ENCODE measurements at places on chromosomes 13 and 19. TPM values are rescaled to one million over a fixed set of nuclear protein-coding genes. Genes with fewer than 3 reads are reported as not detected.

GRCh38 chr13:113166266-113166665 lies 7.8 kb downstream of the PROZ start:
- H3K27ac ChIP-seq, result no peak overlapping the region
- no peaks in the 10 kb centered on the region for H3K4me1 ChIP-seq
- no peaks in the 10 kb centered on the region for H3K27me3 ChIP-seq
- H3K4me3 ChIP-seq, result no peak overlapping the region
- no peaks in the 10 kb centered on the region for H3K36me3 ChIP-seq
- DNase-seq, result no peak

- H3K4me1 ChIP-seq, result no peaks in the 10 kb centered on the region
- no peaks in the 10 kb centered on the region for H3K36me3 ChIP-seq
- H3K27ac ChIP-seq, result no peak overlapping the region
- H3K27me3 ChIP-seq, result no peaks in the 10 kb centered on the region
- DNase-seq, result no peak
Observed at GRCh38 chr19:4586245-4586644, 26.8 kb upstream of the SEMA6B start.

ZNF568 gene
- 13.1 TPM for total RNA-seq

GRCh38 chr19:10390652-10391286 lies 10.4 kb upstream of the TYK2 start:
- H3K4me1 ChIP-seq, result no peaks in the 10 kb centered on the region
- H3K4me3 ChIP-seq, result no peak overlapping the region
- H3K27me3 ChIP-seq, result no peaks in the 10 kb centered on the region
- peaks cover 11% of the 10 kb centered on the region for H3K36me3 ChIP-seq

- H3K36me3 ChIP-seq, result no peaks in the 10 kb centered on the region
- no peak for DNase-seq
- no peak overlapping the region for H3K27ac ChIP-seq
- no peaks in the 10 kb centered on the region for H3K4me1 ChIP-seq
- H3K4me3 ChIP-seq, result no peak overlapping the region
- no peaks in the 10 kb centered on the region for H3K27me3 ChIP-seq
Observed at GRCh38 chr13:62302341-62302740, 886.7 kb upstream of the PCDH20 start.

GRCh38 chr13:49627831-49628652 lies at the start of gene ARL11:
TSS of gene ARL11 (plus strand) at chr13:49628507. CDS start at chr13:49630448, 1,941 bp downstream.
- H3K27me3 ChIP-seq, result no peaks in the 10 kb centered on the region
- DNase-seq, result no peak
- H3K4me1 ChIP-seq, result no peaks in the 10 kb centered on the region
- H3K27ac ChIP-seq, result no peak within 1 kb of the TSS
